HCEC 1CT (cell line): ENCODE measurements at places on chromosomes 2 and 18.

- no peak for DNase-seq
Measured at GRCh38 chr2:36477746-36478145, 120.2 kb downstream of the FEZ2 start.

DNA sequence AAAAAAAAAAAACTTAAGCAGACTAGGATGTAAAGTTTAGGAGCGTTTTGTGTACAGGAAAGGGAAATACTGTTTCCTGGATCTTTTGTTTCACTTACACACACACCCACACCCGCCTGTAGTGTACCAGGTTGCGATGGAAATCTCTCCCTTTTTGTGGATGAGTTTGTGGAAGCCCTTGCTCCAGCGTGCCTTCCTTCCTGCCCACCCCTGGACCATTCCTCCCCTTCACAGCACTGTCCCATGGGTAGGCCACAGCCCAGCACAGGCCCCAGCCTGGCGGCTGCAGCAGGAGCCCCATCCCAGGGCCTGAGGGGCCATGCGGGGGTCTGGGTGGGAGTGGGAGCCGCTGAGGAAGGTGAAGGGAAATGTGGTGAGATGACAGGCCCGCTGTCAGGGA lies 15.1 kb downstream of the MALL start:
- no peak for DNase-seq

DNA sequence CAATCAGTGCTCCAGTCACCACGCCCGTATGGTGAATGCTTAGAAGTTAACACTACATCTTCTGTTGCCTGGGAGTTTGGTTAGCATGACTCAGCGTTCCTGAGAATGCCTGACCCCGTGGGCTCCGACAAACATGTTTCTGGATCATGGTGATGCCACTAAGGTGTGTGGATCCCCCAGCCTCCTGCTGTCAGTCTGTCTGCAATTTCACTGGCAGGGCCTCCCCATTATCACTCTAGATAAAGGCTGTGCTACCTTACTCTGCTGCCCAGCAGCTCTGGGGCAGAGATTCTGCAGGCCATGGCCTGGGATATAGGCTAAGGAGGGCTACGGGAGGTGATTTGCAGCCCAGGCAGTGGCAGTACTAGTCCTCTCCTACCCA lies 66.0 kb downstream of the STPG4 start:
- no peak for DNase-seq

DNA sequence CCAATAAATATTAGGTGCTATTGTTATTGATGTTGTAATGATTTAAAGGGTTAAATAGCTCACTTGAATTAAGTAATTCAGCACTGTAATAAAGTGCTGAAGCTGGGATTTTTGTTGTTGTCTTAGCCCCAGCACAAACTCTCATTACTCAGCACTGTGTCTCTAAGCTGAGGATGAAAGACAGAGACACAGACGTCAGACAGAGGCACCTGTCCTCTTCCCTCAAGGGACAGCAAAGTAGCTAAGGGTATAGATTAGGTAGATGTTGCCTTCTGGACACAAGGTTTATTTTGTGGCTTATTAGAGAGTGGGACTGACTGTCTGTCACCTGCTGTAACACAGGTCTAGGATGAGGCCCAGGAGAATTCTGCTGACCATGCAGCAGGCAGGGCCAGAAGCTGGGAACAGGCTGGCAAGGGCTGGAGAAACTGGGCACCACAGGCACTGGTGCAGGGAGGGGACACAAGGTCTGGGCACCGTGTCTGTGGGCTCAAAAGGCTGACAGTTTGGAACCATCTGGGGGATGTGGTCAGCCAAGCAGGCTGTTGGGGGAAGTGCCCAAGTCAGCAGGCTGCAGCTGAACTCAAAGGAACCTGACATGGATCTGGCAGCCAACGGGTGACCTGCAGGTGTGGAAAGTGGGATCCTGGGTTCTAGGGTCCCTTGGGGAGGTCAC lies 20.0 kb upstream of the PTPN4 start:
- DNase-seq, result no peak

- no peak for DNase-seq
Measured at GRCh38 chr2:197322724-197323720, 12.4 kb upstream of the ANKRD44 start.

- DNase-seq, result no peak
Measured at GRCh38 chr2:54595999-54596902, 127.2 kb upstream of the EML6 start.

GRCh38 chr18:3901811-3902210 lies 451.8 kb downstream of the TGIF1 start:
- no peak for DNase-seq

DNA sequence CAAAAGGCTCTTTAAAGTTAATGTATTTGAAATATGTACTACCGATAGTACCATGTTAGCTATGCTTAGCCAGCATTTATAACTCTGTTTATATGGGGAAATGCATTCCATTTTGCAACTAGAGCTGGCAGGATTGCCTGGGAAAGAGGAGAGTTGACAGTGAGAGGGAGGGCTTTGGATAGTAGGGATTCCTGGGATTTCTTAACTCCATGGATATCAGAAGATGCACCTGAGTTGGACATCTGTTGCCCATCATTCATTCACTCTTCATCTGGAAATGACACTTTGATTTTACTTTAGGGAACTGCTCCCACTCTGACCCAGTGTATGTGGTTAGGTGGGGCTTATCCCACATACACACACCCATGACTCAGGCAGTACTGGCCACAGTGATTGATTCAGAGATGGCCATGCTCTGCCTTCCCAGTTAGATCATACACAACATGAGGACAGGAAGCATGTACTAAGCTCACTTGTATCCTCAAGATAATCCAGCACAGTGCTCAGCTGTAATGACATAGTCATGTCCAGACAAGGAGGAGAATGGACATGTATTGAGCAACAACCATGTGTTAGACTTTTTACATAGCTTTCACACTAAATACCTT lies 248.8 kb downstream of the MREG start:
- DNase-seq, result peak; percentile 97

DNA sequence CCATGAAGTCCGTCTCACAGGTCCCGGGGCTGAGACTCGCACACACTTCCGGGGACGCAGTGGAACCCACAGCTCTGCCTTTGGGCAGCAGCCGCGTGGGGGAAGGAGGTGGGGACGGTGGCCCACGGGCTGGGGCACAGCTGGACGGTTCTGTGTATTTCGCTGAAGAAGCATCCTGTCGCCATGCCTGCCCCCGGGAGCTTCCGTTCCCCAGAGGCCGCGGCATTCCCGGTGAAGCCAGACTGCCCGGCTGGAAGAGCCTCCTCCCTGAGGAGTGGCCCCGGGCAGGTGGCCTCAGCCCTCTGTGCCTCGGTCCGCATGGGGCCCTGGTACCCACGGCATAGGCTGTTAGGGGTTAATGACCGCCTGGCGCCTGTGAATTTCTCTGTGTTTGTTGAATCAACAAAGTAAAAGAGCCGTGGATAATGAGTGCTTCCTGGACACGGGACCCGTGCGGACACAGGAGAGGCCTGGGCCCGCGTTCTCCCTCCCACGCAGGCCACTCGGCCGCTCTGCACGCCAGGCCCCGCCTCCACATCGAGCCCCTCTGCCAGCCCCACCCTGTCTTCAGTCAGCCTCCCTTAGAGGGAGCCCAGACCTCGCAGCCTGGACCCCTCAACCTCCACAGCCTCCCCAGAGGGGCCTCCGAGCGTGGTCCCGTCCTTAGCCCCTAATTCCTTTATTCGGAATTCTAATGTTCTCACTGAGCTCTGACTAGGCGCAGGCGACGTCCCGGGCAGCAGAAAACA lies 51.0 kb downstream of the KCNG2 start:
- DNase-seq, result no peak

DNA sequence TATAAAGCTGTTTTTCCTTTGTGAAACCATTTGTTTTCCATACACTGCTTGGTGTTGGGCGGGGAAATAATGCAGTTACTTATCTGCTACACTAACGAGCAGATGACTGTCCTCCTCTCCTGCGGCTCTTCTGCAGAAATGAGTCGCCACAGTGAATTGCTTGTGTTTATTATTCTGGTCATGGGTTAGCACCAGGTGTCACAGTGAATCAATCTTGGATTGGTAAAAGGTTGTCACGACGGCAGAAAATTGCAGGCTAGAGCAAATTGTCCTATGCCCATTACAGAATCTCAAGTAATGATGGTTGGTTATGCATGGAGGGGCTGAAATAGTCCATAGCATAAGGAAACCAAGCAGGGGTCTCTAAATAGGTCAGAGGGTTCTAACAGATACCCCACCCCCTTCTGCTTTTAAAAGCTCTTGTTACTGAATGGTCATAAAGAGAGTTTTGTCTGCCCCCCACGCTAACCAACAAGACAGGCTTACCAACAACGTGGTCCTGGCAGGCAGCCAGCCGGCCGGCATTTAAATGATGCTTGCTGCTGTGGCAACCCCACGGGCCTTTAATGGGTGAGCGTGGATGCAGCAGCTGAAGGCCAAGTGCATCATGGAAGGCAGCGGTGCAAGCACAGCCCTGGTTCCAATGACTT lies 29.5 kb downstream of the RAB31 start:
- DNase-seq, result peak; percentile 15

DNA sequence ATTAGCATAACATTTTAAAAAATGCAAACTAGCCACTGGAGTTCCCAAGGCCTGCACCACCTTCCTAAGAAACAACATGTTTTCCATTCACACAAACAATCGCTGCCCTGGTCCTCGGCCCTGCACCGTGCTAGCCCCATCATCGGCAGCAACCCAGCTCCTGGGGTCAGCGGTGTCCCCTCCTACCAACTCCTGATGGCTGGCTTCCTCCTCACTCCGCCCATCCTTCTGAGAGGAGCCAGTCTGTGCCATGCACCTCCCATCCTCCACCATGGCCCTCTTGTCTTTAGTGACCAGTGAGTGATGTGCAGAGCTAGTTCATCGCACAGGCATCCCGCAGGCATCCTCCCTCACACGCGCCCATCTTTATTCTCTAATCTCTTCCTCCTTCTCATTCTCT lies 81.9 kb downstream of the LONRF2 start:
- DNase-seq, result no peak

- peak; percentile 66 for DNase-seq
Measured at GRCh38 chr2:147989809-147990403, 30.6 kb downstream of the ORC4 start.

GRCh38 chr2:201559067-201559710 lies 84.1 kb downstream of the TMEM237 start:
- no peak for DNase-seq

DNA sequence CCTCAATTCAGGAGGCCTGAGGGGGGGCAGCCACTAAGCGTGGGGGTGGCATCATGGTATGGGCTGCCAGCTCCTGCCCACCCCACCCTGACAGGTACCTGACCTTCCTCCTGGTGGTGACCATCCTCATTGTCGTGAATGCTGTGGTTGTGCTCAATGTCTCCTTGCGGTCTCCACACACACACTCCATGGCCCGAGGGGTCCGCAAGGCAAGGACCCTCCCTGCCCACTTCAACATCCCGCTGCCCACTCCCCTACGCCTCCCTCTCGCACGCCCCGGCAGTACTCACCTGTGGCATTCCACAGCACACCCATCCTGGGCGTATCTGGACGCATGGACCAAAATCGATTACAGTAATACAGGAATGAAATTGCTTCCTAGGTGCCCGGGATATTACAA lies 4.0 kb downstream of the CHRNG start:
- DNase-seq, result no peak

DNA sequence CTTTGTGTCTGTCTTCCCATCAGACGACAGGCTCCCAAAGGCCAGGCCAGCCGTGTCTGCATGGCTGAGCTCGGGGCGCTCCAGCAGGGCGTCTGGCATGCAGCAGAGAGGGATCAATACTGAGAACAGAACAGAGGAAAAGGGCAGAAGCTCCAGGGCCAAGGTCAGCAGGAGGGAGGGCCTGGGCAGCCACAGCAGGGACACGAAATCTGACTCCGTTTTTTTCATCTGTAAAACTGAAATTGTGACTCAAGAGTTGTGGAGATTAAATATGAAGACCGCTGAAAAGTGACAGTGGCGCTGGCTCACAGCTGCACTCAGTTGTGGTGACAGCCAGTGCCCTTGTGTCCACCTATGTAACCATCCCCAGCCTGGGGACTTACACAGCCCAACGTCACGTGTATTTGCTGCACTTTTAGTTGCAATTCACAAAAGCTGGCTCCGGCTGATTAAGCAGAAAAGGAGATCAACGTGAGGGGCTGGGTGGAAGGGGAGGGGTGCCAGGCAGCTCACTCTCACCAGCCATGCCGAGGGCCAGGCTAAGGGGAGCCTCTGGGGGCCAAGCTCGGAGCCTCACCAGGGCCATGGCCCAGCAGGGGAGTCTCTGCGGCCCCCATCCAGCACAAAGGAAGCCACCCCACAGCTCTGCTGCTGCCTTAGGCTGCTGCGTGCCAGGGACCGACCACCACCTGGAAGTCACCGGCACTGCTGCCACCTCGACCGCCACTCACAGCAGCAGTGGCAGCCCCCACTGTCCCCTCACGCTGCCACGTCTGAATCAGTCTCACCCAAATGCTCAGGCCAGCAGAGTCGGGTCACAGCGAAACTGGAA lies 74.7 kb downstream of the EIPR1 start:
- DNase-seq, result no peak

- DNase-seq, result peak; percentile 70
Measured at GRCh38 chr2:48209214-48209885, 303.1 kb upstream of the FBXO11 start.

DNA sequence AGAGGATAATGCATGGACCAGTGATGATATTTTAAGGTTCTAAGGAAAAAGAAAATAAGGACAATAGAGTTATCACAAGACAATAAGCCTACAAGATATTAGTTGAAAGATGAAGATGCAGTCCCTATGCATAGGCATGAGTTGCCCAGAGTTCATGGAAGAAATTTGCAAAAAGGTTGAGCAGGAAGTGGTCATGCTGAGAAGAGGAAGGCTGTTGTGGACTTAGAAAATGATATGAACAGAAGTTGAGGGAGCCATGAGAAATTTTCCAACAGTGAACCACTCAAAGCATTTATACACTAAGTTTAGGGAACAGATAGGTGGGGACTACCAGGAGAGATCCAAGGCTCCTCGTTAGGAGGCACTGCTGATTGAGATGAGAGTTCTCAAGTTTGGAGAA lies 3.5 kb downstream of the OSBPL6 start:
- DNase-seq, result no peak

DNA sequence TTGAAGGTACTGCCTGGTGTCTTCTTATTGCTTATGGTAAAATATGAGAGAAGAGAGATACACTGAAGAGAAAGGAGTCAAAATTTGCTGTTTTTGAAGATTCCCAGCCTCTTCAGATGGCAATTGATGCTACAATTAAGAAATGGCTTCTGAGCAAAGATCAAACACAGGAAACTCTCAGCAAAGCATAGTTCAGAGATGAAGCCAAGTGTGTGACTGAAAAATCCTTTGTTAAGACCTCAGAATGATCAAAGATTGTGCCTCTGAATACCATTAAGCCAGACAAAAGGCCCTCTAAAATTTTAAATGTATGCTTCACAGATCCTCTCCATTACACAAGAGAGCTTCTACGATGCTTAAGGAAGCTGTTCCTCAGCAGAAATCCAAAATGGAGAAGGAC lies 216.3 kb downstream of the UXS1 start:
- DNase-seq, result no peak
